Cortex of kidney (tissue), 1 donor: ENCODE measurements at places on chromosomes 13 and 19.

DNA sequence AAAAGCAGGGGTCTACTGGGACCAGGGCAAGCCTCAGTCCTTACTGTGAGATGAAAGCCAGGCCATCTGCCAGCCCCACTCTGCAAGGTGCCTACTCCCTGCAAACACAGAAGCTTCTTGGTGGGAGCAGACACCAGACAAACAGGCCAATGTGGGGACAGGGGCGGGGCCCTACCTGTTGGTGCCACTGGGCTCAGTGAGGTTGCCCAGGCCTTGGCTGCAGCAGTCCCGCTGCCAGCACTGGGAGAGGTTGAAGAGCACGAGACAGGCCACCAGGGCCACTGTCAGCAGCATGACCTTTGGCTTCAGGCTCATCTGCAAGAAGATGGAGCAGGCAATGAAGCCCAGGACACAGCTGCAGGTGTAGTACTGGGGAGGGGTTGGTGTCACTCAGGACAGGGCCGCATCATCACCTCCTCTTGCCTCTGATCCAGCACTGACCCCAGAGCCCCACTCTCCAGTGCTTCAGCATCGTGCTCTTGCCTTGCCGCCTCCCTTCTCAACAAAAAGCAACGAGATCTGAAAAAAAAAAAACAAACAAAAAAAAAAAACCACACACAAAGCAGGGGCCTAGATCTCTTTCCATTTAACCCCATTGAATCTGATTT is 72.6 kb downstream of the NBEA start:
- no peak for DNase-seq

DNA sequence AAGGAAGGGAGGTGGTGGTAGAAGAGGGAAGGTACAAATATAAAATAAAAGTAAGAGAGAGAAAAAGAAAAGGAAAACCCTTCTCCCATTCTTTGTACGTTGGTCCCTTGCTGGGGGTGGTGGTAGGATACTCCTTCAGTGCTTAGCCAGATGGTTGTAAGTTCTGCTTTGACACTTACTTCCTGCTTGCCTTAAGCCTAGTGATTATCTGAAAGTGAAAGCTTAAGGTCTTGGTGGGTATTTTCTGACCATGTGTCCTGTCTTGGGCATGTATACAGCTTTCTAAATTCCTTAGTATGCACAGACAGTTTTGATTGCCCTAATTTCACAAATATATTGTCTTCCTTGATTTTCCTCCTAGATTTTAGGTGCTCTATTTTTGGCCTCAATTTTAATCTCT is 314.8 kb downstream of the PCDH17 start:
- no peak for DNase-seq

DNA sequence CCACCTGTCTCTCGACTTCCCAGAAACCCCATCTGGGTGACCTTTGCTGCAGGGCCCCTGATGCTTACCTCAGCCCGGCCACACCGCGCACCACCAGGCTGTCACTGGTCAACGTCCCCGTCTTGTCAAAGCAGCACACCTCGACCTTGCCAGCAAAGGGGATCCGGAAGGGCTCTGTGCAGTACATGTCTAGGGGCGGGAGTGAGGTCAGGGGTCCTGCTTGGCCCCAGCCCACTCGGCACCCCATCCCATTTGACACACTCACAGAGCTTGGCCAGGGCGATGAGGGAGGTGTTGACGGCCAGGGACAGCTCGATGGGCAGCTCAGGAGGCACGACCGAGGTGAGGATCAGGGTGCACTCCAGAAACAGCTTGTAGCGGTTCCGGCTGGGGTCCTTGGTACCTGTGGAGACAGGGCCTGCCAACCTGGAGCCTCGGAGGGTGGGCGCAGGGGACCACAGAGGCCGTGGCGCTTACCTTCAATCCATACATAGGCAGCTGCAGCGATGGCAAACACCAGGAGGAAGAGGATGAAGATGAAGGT is 8.4 kb downstream of the ATP13A1 start:
- no peak for DNase-seq

DNA sequence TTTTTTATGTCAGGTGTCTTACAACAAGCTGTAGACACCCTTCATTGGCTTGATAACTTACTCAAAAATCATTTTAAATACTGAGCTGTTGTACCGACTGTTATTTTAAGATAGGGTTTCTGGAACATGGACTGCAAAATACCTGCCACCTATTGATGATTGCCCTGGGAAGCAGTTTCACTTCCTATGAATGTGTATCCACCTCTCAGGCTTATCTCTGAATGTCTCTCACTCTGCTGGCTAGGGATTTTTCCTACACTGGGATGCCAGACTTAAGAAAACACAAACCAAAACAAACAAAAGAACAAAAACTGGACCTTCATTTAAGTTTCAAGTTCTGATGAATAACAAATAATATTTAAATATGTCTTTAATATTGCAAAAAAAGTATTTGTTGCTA is 663.7 kb downstream of the EFNB2 start:
- DNase-seq, result no peak

DNA sequence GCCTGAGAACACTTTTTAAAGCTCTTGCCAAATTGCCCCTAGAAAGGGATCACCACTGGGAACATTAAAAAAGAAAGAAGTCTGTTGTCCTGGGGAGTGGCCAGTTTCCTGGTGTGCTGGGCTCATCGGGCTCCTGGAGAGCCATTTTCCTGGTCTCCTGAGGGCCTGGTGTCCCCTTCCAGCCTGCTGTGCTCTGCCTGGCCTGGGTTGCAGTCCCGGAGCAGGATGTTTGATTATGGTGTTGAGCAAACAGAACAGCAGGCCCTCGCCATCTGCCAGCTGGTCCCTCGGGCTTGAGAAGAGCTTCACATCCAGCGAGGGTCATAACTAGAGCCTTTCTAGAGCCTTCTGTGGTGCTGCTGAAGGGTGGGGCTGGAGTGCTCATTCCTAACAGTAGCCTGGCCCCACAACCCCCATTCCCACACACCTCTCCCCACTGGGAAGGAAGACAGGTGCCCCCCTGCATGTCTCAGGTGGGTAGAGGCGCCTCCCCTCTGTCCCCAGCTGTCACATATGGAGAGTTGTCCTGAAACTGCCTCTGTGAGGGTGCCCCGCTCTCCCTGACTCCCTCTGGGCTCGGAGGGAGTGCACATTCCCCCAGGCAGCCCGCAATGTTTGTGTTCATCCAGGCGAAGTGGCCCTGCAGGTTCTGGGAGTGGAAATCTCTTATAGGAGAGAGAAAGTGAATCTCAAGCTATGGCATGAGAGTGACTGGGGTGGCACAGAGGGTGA is 151.1 kb downstream of the SIPA1L3 start:
- no peak for DNase-seq
